Adrenal gland (tissue), 19 donors: ENCODE measurements at places on chromosomes 13 and 19. TPM values are rescaled to one million over a fixed set of nuclear protein-coding genes. Genes with fewer than 3 reads are reported as not detected.

Gene PPP1R12C
- 22.1 TPM for polyA plus RNA-seq

Gene PSG6
- not detected for polyA plus RNA-seq

Gene APC2
- 12.9 TPM for polyA plus RNA-seq

Gene NLRP9
- polyA plus RNA-seq, result not detected

Gene CEACAM1
- polyA plus RNA-seq, result 15.5 TPM

Gene LRP3
- 43.7 TPM for polyA plus RNA-seq

Gene APOC1
- 2,292 TPM for polyA plus RNA-seq

Gene TINCR
- polyA plus RNA-seq, result 1.6 TPM

Gene KLF1
- polyA plus RNA-seq, result 0.24 TPM

Gene CYP2F1
- not detected for polyA plus RNA-seq

DNA sequence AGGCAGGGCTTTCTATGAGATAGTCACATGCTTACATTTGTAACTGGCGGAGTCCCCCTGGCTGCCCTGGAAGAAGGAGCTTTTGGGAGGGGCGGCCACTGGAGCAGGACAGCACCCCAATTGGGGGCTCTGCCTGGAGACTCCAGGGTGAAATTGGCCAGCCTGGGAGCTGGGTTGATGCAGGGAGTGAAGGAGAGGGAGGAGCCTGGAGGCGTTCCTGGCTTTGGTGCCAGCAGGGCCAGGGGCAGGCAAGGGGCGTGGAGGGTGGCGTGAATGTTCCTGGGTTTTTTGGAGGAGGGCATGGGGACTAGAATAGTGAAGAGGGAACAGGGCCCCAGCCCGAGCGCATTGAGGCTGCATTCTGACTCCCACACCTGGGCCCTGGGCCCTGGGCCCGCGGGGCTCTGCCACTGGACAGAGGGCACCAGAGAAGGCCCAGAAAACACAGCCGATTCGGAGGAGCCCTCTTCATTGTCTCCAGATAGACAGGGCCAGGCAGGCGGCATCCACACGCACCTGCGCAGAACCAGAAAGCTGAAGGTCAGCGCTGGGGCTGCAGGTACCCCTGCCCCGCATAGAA is 29.5 kb downstream of the COMP start:
- H3K27ac ChIP-seq, result no peak overlapping the region
- no peaks in the 10 kb centered on the region for H3K36me3 ChIP-seq
- H3K27me3 ChIP-seq, result no peaks in the 10 kb centered on the region
- H3K4me1 ChIP-seq, result peaks cover 29% of the 10 kb centered on the region
- no peak overlapping the region for H3K4me3 ChIP-seq

DNA sequence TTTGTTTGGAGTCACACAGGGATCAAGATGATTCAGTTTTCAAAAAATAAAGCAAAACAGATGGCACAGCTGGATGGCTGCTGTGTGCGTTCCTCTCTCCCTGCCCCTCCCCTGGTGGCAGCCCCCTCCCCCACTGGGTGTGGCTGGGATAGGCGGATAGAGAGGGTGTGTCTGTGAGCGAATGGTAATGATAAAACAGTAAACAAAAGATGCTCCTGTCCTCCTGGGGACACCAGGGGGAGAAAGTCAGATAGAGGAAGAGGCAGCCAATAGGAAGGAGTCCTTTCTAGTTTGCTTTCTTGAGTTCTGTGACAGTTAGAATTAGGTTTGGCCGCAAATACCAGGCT is 6.5 kb downstream of the TMEM255B start:
- H3K36me3 ChIP-seq, result no peaks in the 10 kb centered on the region
- no peak overlapping the region for H3K4me3 ChIP-seq
- DNase-seq, result no peak
- H3K4me1 ChIP-seq, result no peaks in the 10 kb centered on the region
- no peak overlapping the region for H3K27ac ChIP-seq

DNA sequence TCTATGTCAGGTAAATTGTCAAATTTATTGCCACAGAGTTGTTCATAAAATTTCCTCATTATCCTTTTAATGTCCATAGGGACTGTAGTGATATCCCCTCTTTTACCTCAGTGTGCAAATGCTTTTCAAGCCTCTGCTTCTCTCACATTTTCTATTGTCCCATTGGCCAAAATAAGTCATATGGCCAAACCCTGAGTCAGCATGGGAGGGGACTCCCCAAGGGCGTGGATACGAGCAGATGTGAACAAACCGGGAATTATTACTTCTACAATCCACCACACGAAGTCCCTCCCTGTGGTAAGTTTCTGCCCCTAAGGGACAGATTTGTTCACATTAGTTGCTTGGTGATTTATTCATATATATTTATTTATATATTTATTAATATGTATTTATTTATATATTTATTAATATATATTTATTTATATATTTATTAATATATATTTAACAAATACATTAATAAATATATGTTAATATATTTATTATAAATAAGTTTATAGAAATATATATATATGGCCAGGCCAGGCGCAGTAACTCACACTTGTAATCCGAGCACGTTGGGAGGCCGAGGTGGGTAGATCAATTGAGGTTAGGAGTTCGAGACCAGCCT is 20.1 kb upstream of the CAMSAP3 start:
- no peak overlapping the region for H3K27ac ChIP-seq
- no peak overlapping the region for H3K4me3 ChIP-seq
- DNase-seq, result no peak
- no peaks in the 10 kb centered on the region for H3K36me3 ChIP-seq
- no peaks in the 10 kb centered on the region for H3K27me3 ChIP-seq

DNA sequence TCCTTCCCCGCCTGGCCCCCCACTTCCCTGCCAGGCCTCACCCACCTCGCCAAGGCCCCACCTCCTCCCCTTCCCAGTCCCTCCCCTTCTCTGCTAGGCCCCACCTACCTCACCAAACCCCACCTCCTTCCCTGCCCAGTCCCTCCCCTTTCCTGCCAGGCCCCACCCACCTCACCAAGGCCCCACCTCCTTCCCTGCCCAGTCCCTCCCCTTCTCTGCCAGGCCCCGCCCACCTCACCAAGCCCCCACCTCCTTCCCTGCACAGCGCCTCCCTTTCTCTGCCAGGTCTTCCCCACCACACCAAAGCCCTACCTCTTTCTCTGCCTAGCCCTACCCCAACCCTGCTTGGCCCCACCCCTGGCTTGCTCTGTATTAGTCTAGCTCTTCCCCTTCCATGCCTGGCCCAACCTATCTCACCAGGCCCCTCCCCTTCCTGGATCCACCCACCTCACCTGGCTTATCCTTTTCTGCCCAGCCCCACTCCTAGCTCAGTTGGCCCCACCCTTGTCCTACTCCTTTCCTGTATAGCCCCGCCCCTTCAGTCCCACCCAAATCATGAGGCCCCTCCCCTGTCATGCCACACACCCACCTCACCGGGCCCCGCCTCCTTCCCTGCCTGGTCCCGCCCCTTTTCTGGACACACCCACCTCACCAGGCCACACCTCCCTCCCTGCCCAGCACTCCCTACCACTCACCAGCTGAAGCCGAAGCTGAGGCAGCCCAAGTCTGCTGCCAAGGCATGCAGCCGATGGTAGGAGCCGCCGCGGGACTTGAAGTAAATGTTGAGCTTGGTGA is 16.2 kb downstream of the CERS1 start:
- H3K4me1 ChIP-seq, result no peaks in the 10 kb centered on the region
- no peak overlapping the region for H3K27ac ChIP-seq
- H3K36me3 ChIP-seq, result no peaks in the 10 kb centered on the region

DNA sequence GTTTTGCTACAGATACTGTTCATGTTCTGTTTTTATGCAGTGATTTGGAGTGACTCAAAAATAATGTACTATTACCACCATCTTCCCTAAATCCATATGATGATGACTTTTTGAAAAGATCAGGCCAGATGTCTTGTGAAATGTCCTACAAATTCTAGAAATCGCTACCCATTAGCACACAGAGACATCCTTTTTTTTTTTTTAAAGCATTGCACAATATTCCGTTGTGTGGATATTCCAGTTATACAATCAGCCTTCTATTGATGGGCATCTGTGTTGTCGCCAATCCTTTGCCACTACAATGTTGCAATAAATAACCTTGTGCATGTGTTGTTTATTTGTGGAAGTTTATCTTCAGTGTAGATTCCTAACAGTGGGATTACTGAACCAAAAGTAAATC is 24.5 kb downstream of the ZDHHC20 start:
- no peak for DNase-seq
- H3K4me1 ChIP-seq, result peaks cover 12% of the 10 kb centered on the region
- no peak overlapping the region for H3K4me3 ChIP-seq
- no peaks in the 10 kb centered on the region for H3K27me3 ChIP-seq

GRCh38 chr19:23440207-23440606 is 44.9 kb upstream of the ZNF91 start:
- no peaks in the 10 kb centered on the region for H3K27me3 ChIP-seq
- no peak for DNase-seq
- no peaks in the 10 kb centered on the region for H3K4me1 ChIP-seq
- H3K36me3 ChIP-seq, result no peaks in the 10 kb centered on the region

GRCh38 chr13:102325321-102325720 is 76.5 kb downstream of the FGF14 start:
- no peak for DNase-seq
- H3K4me1 ChIP-seq, result no peaks in the 10 kb centered on the region
- no peak overlapping the region for H3K27ac ChIP-seq

GRCh38 chr19:49408816-49409440 is 14.3 kb downstream of the PTH2 start:
- H3K4me1 ChIP-seq, result no peaks in the 10 kb centered on the region
- no peak overlapping the region for H3K4me3 ChIP-seq
- H3K36me3 ChIP-seq, result no peaks in the 10 kb centered on the region
- H3K27ac ChIP-seq, result no peak overlapping the region

- H3K4me1 ChIP-seq, result peaks cover 8% of the 10 kb centered on the region
- DNase-seq, result no peak
- no peak overlapping the region for H3K27ac ChIP-seq
- H3K36me3 ChIP-seq, result no peaks in the 10 kb centered on the region
- H3K27me3 ChIP-seq, result no peaks in the 10 kb centered on the region
Observed at GRCh38 chr13:33316890-33317289, 31.3 kb upstream of the STARD13 start.

GRCh38 chr19:995051-995827 is 5.0 kb upstream of the GRIN3B start:
- DNase-seq, result no peak
- no peaks in the 10 kb centered on the region for H3K36me3 ChIP-seq
- no peak overlapping the region for H3K4me3 ChIP-seq

GRCh38 chr19:38964738-38965137 is 10.8 kb downstream of the FBXO17 start:
- no peaks in the 10 kb centered on the region for H3K27me3 ChIP-seq
- H3K4me1 ChIP-seq, result no peaks in the 10 kb centered on the region
- H3K36me3 ChIP-seq, result no peaks in the 10 kb centered on the region

GRCh38 chr13:91668866-91669495 is 270.6 kb downstream of the GPC5 start:
- H3K27ac ChIP-seq, result no peak overlapping the region
- H3K4me1 ChIP-seq, result no peaks in the 10 kb centered on the region
- no peaks in the 10 kb centered on the region for H3K36me3 ChIP-seq
- no peaks in the 10 kb centered on the region for H3K27me3 ChIP-seq

GRCh38 chr19:35155981-35156672 is 1.6 kb downstream of the FXYD5 start:
- no peaks in the 10 kb centered on the region for H3K36me3 ChIP-seq
- no peak for DNase-seq
- H3K27ac ChIP-seq, result no peak overlapping the region
- H3K27me3 ChIP-seq, result peaks cover 13% of the 10 kb centered on the region

DNA sequence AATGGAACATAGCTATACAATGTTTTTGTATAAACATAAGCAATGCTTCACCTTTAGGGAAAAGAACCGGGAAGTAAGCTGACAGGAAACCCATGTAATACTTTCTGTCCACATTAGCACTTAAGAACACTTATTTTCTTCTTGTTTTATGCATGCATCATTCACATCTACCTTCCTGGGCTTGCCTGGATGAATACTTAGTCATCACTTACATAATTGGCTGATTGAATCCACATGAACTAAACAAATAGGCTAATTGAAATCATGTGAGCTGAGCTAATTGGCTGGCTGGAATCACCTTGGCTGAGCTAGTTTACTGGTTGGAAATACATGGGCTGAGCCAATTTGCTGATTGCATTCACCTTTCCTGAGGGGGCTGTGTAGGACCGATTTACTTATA is 78.8 kb downstream of the ZNF726 start:
- no peak overlapping the region for H3K4me3 ChIP-seq
- H3K27ac ChIP-seq, result no peak overlapping the region
- DNase-seq, result no peak
- no peaks in the 10 kb centered on the region for H3K36me3 ChIP-seq
- H3K27me3 ChIP-seq, result no peaks in the 10 kb centered on the region
- no peaks in the 10 kb centered on the region for H3K4me1 ChIP-seq

DNA sequence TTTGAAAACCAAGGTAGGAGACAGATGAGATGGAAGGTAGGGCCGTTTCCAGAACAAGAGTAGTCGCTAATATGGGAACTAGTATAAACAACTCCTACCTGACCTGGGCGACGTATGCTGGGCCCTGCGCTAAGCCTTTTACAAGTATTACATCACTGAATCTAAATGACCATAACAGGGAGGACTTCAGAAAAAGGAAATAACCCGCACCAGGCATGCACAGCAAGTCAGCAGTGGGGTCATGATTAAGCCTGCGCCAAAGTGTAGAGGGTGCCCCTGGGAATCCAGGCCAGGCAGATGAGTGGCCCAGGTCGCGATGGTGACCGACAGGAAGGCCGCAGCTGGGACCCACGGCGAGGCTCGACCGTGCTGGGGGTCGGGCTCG is 613 bp downstream of the ATP13A1 start:
- peaks cover 22% of the 10 kb centered on the region for H3K4me1 ChIP-seq
- DNase-seq, result peak; percentile 16
- H3K27ac ChIP-seq, result no peak overlapping the region
- no peaks in the 10 kb centered on the region for H3K36me3 ChIP-seq
- peak overlapping the region; percentile 92 for H3K4me3 ChIP-seq
- no peaks in the 10 kb centered on the region for H3K27me3 ChIP-seq

DNA sequence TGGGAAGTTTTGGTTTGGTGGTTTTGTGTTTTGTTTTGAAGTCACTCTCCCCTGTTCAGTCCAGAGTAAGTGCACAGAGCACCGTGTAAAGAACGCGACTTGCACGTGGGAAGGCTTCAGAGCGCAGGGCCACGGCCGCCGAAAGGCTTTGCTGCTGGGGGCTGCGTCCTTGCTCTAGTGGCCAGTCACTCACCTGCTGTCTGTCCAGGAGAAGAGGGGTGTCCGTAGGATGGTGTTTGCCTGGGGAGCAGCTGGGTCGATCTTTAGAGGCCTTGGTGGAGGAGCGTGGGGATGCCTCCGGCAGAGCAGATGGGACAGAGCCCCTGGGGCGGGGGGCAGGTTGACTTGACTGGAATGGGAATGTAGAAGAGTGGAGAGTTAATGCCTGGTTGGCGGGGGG is 116.6 kb upstream of the MCF2L start:
- no peak for DNase-seq
- H3K27ac ChIP-seq, result no peak overlapping the region
- no peak overlapping the region for H3K4me3 ChIP-seq
- H3K27me3 ChIP-seq, result no peaks in the 10 kb centered on the region
- no peaks in the 10 kb centered on the region for H3K36me3 ChIP-seq

GRCh38 chr13:40682449-40683240 is 16.2 kb upstream of the FOXO1 start:
- H3K27ac ChIP-seq, result no peak overlapping the region
- H3K27me3 ChIP-seq, result no peaks in the 10 kb centered on the region
- H3K4me1 ChIP-seq, result no peaks in the 10 kb centered on the region

GRCh38 chr13:20174656-20175405 is 14.0 kb upstream of the GJA3 start:
- H3K4me1 ChIP-seq, result no peaks in the 10 kb centered on the region
- no peak overlapping the region for H3K4me3 ChIP-seq
- no peaks in the 10 kb centered on the region for H3K36me3 ChIP-seq
- H3K27me3 ChIP-seq, result peaks cover 27% of the 10 kb centered on the region
